IPS DF 6.9 (cell line): ENCODE measurements at places on chromosomes 1 and 21.

- DNase-seq = no peak
These were observed 31.9 kb upstream of the RAP1A start for GRCh38 chr1:111587509-111588174.

DNA sequence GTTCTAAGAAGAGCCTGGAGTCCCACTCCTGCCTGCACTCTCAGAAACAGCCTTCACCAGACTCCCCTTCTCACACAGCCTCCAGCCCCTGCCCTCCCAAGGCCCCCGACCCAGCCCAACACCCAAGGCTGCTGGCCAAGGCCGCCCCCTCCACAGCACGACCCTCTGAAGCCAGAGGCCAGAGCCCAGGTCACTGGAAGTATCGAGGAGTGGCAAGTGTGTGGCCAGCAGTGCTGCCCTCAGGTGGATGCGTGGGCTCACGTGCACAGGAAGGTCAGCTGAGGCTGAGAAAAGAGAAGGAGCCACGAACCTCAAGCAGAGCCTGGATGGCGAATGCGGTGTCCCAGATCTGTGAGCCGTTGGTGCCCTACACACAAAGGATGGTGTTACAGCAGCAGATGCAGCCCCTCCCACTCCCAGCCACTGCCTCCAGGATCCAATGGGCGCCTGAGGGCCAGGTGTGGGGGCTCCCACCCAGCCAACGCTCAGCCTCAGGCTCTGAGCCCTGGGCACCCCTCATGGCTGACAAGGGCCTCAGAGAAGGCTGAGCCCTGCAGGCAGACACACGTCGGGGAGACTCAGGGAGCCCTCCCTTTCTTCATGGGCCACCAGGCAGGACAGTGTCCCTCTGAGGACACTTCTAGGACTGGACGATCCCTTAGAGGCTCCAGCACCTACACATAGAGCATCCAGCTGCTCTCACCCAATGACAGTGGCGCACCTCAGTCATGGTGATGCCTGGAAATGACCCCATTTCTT, 18.0 kb downstream of the LSS start:
- DNase-seq = no peak

DNA sequence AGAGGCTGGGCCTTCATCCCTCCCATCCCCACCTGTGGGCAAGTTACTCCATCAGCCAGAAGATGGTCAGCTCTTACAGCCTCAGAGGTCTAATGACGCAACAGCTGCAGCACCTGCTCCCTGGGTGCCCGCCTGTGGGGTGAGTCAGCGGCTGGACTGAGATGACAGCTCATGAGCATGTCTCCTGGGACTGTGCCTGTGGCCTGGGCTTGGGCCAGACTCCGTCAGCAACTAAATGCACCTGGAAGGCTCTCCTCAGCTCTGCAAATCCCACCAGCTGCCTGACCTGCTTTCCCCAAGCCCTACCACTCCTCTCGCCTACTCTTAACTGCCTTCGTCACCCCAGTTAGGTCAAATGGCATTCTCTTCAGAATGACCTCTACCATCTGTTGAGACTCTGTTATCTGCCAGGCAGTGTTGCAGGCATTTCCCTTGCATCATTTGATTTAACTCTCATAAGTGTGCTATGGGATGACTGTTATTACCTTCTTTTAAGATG, 47.7 kb downstream of the ETS2 start:
- no peak for DNase-seq

GRCh38 chr21:28632755-28633408, 359.8 kb downstream of the LTN1 start:
- DNase-seq = no peak

DNA sequence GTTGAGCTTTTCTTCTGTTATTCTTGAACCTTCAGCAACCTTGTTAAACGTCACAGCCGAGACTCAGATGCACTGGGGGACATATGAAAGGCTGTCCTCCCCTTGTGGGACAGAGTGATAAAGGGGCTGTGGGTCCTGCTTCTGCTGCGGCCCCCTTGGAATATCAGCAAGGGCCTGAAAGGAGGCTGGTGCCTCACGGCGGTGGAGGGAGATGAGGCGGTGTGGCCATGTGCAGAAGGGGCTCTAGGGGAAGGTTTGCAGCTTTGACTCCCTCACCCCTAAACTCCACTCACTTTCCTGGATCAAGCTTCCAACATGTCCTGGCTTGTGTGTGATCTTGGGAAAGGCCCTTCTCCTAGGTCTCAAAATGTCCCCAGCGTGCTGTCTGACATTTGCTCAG, 270.7 kb upstream of the CSF3R start:
- DNase-seq = no peak

- DNase-seq = no peak
These were observed 612.6 kb downstream of the MRPL39 start for GRCh38 chr21:24994717-24995116.

GRCh38 chr1:114758256-114758832, 560 bp upstream of the CSDE1 start:
- DNase-seq = no peak

DNA sequence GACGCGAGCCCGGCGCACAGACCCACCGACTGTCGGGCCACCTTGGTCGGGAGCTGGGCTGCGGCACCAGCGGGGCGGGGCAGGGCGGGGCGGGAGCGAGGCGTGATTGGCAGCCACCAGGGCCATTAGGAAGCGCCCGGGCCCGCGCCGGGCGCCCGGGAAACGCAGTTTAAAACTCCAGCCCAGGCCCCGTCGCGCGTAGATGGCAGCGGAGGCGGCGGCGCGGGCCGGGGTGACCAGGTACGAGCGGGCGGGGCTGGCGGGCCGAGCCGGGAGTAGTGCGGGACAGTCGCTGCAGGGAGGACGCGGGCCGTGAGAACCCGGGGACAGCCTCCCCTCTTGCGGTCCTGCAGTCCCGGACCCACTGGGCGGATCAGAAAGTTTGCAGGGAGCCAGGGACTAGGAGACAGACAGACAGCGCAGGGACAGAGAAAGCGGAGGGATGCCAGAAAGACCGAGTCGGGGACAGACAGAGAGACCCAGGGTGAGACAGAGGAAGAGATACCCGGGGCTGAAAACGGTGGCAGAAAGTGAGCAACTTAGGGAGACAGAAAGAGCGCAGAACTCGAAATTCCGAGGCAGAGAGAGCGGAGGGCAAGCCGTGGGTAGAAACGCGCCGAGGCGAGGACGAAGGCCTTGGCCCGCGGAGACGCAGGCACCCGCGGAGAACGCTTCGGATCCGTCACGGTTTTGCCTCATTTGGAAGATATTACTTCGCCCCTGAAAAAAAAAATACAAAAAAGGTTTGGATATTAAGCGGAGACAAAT, at the start of gene DMBX1:
DMBX1 (plus strand) TSS at position 199 of the 768 bp plus-strand sequence. CDS start 17,175 bp downstream, outside the sequence.
- DNase-seq = no peak

DNA sequence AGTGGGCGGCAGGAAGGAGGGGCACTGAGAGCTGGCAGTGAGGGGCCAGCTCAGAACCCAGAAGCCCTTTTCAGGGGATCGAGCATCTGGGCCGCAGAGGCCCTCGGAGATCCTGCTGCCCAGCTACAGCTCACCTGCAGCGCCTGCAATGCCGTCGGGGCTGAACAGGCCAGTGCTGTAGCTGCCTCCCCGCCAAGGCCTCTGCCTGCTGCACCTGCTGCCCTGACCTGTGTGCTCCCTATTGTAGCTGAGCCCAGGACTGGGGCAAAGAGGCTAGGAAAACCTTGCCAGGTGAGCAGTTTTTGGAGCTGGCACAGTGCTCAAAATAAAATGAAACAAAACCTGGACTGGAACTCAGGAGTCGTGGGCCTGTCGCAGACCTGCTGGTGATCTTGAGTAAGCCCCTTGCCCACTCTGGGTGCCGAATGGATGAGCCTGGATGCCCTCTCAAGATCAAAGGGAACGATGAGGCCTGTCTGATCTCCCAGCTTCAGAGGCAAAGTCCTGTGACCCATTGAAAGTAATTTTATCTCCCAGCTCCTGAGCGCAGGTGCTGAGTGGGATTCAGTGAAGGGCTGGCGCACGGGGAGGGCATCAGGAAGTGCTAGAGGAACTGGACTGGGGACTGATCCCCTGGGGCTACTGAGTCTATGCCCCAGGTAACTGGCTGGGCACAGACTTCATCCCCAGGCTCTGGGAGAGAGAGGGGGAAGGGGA, 154.6 kb downstream of the FOXD2 start:
- no peak for DNase-seq

- DNase-seq = no peak
These were observed 771 bp downstream of the EIF4G3 start for GRCh38 chr1:21175670-21176581.
